GM12878 (cell line): ENCODE measurements at places on chromosomes 6 and 20. TPM values are rescaled to one million over a fixed set of nuclear protein-coding genes. Genes with fewer than 3 reads are reported as not detected.

Gene PYGB
- 31.0 and 33.5 TPM in 2 replicates for total RNA-seq

Gene CDSN
- not detected in 2 replicates for total RNA-seq

Gene HTR1B
- total RNA-seq = not detected in 2 replicates

Gene SMIM13
- 6.6 and 8.5 TPM in 2 replicates for total RNA-seq

Gene RIPPLY2
- total RNA-seq = 0.77 TPM in 1 of 2 replicates, not detected in the other

Gene IDH3B
- total RNA-seq = 109 and 110 TPM in 2 replicates

Gene PRDM13
- 0.15 TPM in 1 of 2 replicates, not detected in the other for total RNA-seq

Gene FAM209B
- 0.44 TPM in 1 of 2 replicates, not detected in the other for total RNA-seq

Gene ABHD16B
- not detected in 2 replicates for total RNA-seq

Gene DLGAP4
- total RNA-seq = 42.4 and 43.3 TPM in 2 replicates

Gene E2F1
- total RNA-seq = 41.5 and 43.2 TPM in 2 replicates

Gene PRRT1
- 0.15 TPM in 1 of 2 replicates, not detected in the other for total RNA-seq

Gene MYH7B
- total RNA-seq = 0.13 TPM in 1 of 2 replicates, not detected in the other

Gene EYA2
- not detected in 2 replicates for total RNA-seq

Gene FARS2
- 23.4 and 26.1 TPM in 2 replicates for total RNA-seq

Gene GJA10
- total RNA-seq = not detected in 2 replicates

Gene OPRL1
- 0.41 and 0.51 TPM in 2 replicates for total RNA-seq

Gene COL19A1
- total RNA-seq = 4.4 and 5.6 TPM in 2 replicates

Gene C6orf132
- 0.03 and 0.05 TPM in 2 replicates for total RNA-seq

Gene ELOVL2
- total RNA-seq = not detected in 2 replicates

Gene KCNG1
- total RNA-seq = not detected in 2 replicates

Gene SNPH
- total RNA-seq = 0.31 and 0.53 TPM in 2 replicates

Gene DZANK1
- total RNA-seq = 4.8 and 5.5 TPM in 2 replicates

Gene IL20RA
- 0.08 TPM in 1 of 2 replicates, not detected in the other for total RNA-seq

Gene BNIP5
- 0.08 and 0.13 TPM in 2 replicates for total RNA-seq

Gene EYS
- total RNA-seq = not detected in 2 replicates

Gene EBF4
- total RNA-seq = 0.13 TPM in 1 of 2 replicates, not detected in the other

Gene LY86
- 68.2 and 77.3 TPM in 2 replicates for total RNA-seq

Gene KCNB1
- 0.08 TPM in 1 of 2 replicates, not detected in the other for total RNA-seq

Gene STK4
- total RNA-seq = 96.2 and 101 TPM in 2 replicates

Gene PGC
- 0.26 and 1.2 TPM in 2 replicates for total RNA-seq

Gene CLPSL1
- total RNA-seq = not detected in 2 replicates

Gene SPATA2
- total RNA-seq = 10.1 and 11.7 TPM in 2 replicates

Gene ZNF391
- 1.0 and 2.1 TPM in 2 replicates for total RNA-seq

Gene TNF
- total RNA-seq = 80.5 and 83.9 TPM in 2 replicates

Gene RIPOR2
- 37.9 and 41.1 TPM in 2 replicates for total RNA-seq

Gene RPN2
- total RNA-seq = 157 and 161 TPM in 2 replicates

Gene TSPO2
- not detected in 2 replicates for total RNA-seq

Gene C6orf141
- not detected in 2 replicates for total RNA-seq

Gene PRSS35
- not detected in 2 replicates for total RNA-seq

Gene BPIFB2
- total RNA-seq = not detected in 2 replicates

Gene TAGAP
- 27.2 and 28.8 TPM in 2 replicates for total RNA-seq

Gene ENPP4
- total RNA-seq = 4.9 and 5.3 TPM in 2 replicates

Gene MOG
- not detected in 2 replicates for total RNA-seq

Gene NMBR
- total RNA-seq = not detected in 2 replicates

Gene RAET1L
- total RNA-seq = not detected in 2 replicates
